ENCODE measurements at places on chromosomes 3 and 15.

DNA sequence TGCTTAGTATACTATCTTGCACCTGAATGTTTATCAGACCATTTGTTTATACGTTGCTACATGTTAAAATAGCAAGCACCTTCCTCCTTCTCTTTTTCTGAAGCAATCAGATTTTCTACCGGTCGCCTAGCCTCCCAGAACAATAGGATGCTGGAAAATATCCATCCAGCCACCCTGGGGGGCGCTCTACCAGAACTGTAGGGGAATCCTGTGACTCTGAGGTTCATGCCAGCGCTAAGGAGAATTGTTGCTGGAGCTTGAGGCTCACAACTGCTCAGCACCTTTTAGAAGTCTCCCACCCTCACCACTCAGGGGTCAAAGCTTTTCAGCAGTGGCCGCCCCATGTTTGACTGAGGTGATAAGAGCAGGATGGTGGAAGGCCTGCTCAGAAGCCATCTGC, 27.5 kb downstream of the SQOR start:
- no peak for DNase-seq

- DNase-seq = no peak
Measured at GRCh38 chr15:56718560-56718959, 14.7 kb downstream of the ZNF280D start.

GRCh38 chr3:140274429-140274828, 339.4 kb downstream of the CLSTN2 start:
- peak; percentile 60 for DNase-seq

GRCh38 chr3:69194431-69195165, 72.2 kb upstream of the LMOD3 start:
- DNase-seq = no peak

GRCh38 chr3:187706971-187707370, 4.6 kb upstream of the RTP2 start:
- DNase-seq = peak; percentile 27

- no peak for DNase-seq
Measured at GRCh38 chr3:118526758-118527513, 507.7 kb downstream of the IGSF11 start.

DNA sequence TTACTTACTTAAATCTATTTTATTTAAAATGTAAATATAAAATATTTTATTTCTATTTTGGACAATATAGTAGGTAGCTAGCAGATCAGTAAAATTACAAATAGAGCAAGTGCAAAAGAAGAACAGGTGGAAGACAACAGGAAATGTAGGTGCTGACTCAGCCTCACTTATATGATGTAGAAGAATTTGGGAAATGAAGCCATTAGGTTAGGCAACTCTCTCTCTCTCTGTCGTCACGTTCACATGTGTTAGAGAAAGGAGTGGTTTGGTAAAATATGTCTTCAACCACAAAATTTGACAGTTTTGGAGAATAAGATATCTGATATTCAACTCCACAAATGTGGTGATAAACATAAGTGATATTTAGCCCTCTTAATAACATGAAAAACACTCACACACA, 532.5 kb upstream of the KCNMB2 start:
- DNase-seq = no peak

DNA sequence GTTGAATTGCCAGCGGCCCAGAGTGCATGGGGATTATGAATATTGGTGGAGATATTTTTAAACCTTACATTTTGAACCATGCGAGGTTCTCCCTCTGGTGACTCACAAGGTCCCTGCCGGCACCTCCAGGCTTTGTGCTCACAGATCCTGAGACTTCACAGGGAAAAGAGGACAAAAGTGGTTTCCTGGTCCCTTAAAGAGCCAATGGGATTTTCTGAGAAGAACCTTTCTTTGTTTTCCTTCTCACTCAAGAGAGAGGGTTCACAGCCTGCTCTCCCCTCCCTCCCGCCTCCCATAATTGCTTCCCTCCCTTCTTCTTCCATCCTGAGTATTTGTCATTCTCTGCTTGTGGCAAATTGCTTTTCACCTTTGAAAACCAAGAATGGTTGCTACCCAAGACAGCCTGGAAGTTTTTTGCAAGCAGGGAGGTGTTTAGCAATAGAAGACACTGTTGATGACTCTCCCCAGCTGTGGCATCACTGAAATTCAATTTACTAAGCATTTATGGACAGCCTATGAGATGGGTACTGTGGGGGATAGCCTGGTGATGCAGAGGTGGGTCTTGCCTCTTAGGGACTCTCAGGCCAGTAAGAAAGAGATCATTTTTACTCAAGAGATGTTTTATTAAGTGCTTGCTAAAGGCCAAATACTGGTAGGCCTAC, 76.6 kb downstream of the CPN2 start:
- DNase-seq = no peak

DNA sequence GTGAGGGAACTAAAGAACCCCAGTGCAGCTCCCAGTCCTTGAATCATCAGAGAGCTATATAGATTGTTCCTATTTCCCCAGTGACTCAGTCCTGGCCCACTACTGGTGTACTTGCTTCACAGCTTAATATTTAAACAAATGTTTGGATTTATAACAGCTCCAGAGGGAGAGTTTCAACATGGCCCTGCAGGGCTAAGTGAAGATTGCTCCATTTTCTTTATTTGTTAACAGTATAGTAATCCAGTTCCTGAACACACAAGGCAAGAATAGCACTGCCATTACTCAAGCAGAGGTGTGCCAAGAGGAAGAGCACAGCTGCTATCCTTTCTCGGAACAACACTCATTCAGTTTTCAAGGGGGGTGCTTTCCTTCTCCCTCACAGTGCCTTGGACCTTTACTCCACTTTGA, 6.5 kb downstream of the SQOR start:
- DNase-seq = no peak

GRCh38 chr3:188687389-188687788, 484.4 kb upstream of the TPRG1 start:
- no peak for DNase-seq

GRCh38 chr3:194019398-194020165, 116.4 kb upstream of the HES1 start:
- no peak for DNase-seq

DNA sequence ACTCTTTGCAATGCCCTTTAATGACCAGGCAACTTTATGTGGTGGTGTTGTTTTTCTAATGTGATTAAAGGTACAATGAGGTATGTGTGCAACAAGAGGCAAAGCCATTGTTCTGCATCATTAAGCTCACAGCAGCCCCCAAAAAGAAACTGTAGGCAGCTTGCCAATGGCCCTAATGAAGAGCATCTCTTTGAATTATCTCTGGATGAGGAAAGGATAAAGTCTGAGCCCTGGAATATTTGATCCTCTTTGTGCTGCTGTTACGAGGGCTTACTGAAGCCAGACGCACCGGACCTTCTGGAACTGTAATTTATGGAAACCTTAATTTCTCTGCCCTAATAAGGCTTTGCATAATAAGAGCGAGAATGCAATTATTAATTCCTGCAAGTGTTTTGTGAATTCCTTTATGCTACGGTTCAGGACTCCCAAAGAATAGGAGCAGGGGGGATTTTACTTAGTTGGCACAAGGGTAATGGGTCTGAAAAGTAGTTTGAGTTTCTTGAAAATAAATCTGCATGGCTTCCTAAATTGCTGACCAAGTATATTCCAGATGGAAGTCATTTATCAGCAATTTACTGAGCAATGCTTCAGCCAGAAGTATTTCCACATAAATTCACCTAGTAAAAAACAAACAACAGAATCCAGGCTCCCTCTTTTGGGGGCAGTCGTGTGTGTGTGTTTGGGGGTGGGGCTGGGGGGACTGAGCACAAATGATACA, 193.4 kb downstream of the PDZRN3 start:
- DNase-seq = no peak

GRCh38 chr15:61687651-61688050, 372.6 kb downstream of the VPS13C start:
- no peak for DNase-seq

DNA sequence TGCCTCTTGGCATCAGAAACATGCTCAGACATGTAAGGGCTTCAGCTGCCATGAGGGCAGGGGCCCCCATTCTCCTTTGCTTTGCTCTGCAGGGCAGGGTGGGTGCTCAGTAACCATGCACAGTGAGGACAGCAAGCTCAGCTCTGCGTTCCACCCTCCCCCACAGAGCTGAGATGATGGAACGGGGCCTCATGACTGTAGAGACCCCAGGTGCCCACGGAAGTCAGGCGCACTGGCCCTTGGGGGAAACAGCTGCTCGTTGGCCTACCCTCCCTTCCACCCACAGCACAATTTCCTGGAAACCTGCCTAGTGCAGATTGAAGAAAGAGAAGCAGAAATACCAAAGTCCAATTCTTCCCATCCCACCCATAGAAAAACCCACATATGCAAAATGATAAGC, 10.5 kb downstream of the CTXND1 start:
- no peak for DNase-seq

Data from osteocyte (in vitro differentiated cells).